ENCODE measurements at places on chromosomes 6 and 20.

GRCh38 chr20:62902926-62903615 lies 23.2 kb downstream of the DIDO1 start:
- DNase-seq = no peak

DNA sequence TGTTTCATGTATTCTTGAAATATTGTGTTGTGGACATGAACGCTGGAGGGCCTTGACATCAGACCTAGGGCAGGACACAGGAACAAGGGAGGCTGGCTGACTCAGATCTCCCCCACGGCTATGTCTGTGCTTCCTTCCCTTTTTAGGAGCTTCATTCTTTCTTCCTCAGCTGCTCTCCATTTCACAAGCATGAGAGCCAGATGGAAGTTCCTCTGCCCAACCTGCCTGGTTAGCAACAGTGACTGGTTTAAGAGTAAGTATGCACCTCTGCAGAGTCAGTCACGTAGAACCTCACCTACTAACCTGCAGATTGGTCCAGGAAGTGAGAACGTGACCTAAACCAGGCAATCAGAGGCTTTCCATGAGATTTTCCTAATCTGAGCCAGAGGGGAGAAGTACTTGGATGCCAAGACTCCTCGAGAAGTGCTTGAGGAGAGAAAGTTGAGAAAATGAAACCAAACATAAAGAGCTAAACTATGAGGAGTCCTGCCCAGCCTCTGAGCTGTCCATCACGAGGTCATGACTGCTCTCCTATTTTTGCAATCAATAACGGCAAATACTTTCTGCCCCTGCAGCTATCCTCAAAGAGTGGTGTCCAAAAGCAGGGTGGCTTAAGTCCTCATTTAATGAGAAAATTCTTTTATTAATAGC lies 465.2 kb upstream of the CITED2 start:
- no peak for DNase-seq

GRCh38 chr6:162845972-162846371 lies 118.2 kb downstream of the PACRG start:
- no peak for DNase-seq

DNA sequence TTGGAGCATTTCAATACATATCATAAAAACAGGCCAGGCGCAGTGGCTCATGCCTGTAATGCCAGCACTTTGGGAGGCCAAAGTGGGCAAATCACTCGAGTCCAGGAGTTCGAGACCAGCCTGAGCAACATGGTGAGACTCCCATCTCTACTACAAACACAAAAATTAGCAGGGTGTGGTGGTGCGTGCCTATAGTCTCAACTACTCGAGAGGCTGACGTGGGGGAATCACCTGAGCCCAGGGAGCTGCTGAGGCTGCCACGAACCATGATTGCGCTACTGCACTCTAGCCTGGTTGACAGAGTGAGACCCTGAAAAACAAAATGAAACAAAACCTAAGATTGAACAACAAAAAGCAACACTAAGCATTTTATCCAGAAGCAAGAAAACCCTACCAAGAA lies 47.2 kb downstream of the BACH2 start:
- DNase-seq = no peak

- DNase-seq = no peak
These were observed 132.3 kb downstream of the PFDN4 start for GRCh38 chr20:54340206-54340605.

DNA sequence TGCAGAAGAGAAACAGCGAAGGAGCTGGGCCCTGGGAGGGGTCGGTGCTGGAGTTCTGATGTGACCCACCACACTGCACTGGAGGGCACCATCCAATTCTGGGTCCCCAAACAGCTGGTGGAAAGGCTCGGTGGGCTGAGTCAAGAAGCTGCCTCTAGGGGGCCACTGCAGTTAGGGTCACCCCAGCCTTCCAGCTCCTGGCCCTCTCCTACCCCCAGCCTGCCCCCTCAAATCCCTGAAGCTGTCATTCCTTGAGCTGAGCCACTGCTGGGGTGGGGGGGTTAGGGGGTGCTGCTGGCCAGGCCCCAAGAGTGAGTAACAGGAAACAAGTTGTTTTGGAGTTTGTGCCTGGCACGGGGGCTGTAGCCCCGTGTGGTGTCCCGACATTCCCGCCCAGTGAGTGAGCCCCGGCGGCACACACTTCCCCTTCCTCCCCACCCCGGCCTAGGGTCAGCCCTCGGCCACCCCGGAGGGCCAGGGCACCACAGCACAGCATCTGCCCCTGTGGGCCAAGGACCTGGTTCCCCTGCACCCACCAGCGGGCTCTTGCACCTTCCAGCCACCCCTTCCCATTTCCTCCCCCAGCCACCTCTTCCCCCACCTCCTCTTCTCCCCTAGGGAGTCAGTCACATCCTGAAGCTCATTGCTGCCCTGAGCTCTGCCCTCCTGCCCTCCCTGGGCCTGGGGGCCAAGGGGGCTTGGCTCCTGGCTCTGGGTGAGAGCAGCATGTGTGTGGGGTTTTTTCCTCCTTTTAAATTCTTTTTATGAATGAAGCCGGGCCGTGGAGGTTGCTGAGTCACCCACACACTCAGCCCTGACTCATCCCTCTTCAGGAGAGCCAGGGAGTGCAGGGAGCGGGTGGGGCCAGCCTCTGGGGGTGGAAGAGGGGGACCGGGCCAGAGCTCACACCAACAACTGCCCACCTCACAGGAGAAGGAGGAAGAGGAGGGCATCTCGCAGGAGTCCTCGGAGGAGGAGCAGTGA lies 4.6 kb downstream of the SMIM29 start:
- no peak for DNase-seq

DNA sequence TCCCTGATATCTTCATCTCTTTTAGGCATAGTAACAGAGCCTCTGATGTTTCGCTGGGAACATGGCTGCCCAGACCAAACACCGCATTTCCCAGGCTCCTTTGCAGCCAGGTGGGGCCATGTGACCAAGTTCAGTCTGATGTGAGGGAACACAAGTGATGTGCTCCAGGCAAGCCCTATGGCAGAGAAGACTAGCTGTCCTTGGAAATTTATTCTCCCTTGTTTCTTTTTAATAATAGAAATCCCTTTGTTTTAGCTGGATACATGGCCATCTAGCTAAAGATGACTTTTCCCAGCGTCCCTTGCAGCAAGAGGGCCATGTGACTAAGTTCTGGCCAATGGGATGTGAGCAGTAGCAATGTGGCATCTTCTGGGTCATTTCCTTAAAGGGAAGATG lies 30.8 kb downstream of the SLC2A10 start:
- DNase-seq = no peak

DNA sequence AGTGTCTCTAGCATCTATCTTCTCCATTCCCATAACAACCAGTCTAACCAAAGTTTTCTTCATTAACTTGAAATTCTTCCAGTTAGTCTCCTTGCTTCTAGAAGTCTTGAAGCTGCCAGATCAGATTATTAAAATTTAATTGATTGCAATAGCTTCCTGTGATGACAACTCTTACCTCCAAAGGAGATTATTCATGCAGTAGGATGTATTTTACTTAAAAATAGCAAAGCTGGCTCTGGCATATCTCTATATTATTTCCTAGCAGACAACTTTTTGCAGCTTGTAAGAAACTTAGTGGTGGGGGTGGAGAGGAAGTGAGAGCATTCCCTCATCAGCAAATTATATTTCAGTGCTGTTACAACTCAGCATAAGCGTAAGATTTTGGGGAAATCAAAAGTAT lies 290.4 kb downstream of the GRIK2 start:
- no peak for DNase-seq

GRCh38 chr6:50591135-50591534 lies 122.2 kb upstream of the TFAP2D start:
- peak; percentile 45 for DNase-seq

DNA sequence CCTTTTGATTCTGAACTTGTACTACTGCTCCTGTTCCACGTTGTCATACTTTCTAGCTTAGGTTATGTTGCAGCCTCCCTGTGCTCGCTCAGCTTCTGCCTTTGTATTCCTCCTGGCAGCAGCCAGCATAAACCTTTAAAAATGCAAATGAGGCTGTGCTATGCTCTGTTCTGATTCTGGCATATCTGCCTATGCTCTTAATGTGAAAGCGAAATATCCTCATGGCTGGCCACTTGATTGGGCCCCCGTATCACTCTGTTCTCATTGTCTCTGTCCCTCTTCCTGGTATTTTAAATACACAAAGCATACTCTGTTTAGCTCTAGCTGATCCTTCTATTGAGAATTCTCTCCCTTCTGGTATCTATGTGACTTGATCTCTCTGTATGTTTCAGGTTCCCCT lies 139.0 kb downstream of the JARID2 start:
- DNase-seq = peak; percentile 69

DNA sequence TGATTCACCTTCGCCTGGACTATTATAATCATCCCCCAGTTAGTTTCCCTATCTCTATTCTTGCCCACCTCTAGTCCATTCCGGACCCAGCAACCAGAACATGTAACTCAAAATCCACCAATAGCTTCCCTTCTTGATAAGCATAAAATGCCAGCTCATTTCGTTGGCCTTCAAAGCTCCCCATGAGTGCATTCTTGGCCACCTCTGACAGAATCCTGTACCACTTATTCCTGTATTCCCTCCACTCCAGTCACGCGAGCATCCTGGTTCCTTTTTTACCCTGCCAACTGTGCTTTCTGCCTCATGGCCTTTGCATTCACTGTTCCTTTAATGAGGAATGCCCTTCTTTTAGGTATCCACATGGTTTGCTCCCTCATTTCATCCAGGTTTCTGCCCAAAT lies 36.7 kb downstream of the CYP24A1 start:
- no peak for DNase-seq

GRCh38 chr6:71114544-71114943 lies 157.7 kb upstream of the B3GAT2 start:
- peak; percentile 66 for DNase-seq

- DNase-seq = no peak
These were observed 284.7 kb upstream of the CITED2 start for GRCh38 chr6:139659196-139659595.

GRCh38 chr6:1619098-1619672 lies 9.5 kb downstream of the FOXC1 start:
- DNase-seq = no peak

- DNase-seq = no peak
These were observed 54.6 kb downstream of the FYN start for GRCh38 chr6:111818539-111819226.

GRCh38 chr6:4208158-4208557 lies 72.8 kb upstream of the ECI2 start:
- DNase-seq = no peak

GRCh38 chr6:138726066-138726756 lies 47.4 kb upstream of the CCDC28A start:
- DNase-seq = no peak

DNA sequence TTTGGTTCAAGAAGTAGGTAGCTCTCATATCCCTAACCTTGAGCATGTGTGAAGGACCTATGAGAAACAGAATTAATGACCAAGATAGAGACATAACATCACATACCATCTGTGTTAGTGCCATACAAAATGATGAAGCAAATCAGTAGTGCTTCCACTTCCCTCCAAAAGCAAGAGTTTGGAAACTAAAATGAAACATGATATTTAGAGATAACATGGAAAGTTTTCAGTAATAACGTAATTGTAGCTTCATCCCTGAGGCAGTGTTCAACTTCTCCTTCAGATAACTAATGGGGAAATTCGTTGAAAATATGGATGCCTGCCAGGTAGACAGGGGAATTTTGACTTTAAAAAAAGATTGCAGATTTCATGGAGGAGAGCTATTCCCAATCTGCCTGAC lies 248.4 kb upstream of the IRAK1BP1 start:
- no peak for DNase-seq

DNA sequence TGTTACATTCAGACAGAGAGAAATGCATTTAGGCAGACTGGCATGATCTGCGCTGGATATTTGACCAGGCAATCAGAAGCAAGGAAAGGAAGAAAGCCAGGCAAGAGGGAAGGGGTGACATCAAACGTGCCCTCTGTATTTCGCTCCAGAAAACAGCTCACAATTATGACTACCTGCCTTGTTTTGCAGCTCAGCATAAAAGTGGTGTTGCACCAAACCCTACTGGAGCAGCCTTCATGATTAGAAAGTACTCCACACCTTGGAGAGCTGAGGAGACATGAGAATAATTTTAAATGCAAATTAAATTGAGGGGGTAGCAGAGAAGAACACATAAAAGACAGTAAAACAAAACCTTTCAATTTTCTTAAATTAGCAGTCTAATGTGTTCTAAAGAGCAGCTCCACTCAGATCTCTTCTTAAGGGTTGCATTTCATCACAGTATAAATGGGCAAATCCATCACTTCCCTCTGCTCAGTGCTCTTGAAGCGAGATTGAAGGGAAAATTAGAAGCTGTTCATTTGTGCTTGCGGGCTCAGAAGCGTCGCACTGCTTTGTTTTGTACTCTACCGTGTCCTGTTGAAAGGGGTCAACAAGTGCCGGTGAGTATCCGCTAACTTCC lies at the start of gene PHACTR1:
TSS of gene PHACTR1 (plus strand) at position 470 of the 619 bp plus-strand sequence.
- peak; percentile 67 for DNase-seq

- DNase-seq = no peak
These were observed 536.7 kb upstream of the JARID2 start for GRCh38 chr6:14709066-14709670.

DNA sequence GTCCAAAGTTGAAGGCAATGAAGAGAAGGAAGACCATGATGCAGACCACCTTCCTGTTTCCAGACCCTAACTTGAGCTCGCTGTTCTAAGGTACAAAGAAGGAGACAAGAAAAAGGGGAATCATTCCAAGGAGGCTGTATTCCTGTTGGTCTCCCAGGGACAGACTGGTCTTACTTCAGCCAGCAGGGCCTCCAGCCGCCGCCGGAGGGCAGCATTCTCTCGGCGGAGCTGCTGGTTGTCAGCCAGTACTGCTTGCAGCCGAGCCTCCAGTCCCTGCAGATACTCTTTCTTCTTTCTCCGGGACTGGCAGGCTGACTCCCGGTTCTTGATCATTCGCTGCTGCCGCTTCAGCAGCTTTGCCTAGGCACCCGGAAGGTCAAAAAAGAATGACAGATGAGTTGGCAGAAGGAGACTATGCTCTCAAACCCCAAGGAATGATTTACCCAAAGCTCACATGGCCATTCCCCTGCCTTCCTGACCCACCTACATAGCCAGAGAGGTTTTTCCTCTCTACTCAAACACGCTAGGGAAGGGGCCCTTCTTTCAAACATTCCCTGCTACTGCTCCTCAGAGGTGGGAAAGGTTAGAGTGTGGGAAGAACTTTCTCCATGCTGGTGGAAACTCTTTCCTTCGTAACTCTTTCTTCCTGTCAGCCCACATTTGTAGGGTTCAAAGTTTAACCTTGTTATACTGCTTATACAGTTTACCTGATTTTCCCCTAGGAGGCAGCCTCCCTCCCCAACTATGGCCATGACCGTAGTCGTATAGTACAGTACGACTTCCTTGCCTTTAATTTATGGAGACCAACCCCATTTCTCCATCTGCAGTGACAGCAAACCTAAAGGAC lies 9.0 kb downstream of the ATF6B start:
- peak; percentile 84 for DNase-seq

DNA sequence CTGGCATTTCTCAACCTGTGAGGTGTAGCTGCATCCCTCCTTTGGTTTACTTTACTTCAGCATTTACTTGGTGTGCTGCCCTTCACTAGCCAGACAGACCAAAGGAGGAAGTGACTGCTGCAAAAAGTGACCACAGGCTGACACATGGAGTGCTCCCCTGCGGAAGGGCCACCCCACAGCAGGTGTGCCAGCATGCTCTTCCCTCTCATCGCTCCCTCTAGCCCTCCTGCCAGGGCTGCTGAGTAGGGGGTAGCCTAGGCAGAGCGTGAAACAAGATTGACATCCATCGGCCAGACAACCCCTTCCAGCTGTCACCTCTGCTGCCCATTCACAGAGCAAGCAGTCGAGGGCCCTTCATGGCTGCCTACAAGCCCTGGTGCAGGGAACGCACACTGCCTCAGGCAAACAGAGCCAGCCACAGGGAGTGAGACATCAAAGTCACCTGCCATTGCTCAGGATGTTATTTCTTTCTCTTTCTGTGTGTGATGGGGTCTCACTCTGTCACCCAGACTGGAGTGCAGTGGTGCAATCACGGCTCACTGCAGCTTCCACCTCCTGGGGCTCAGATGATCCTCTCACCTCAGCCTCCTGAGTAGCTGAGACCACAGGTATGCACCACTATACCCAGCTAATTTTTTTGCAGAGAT lies 102.0 kb upstream of the RPS6KA2 start:
- DNase-seq = no peak
